Esophagus squamous epithelium (tissue), 5 donors: ENCODE measurements at places on chromosomes 12 and 14.

- DNase-seq = no peak
Measured at GRCh38 chr12:45756666-45757065, 27.2 kb downstream of the ARID2 start.

GRCh38 chr12:16756833-16757555 is 151.0 kb upstream of the LMO3 start:
- DNase-seq = no peak

DNA sequence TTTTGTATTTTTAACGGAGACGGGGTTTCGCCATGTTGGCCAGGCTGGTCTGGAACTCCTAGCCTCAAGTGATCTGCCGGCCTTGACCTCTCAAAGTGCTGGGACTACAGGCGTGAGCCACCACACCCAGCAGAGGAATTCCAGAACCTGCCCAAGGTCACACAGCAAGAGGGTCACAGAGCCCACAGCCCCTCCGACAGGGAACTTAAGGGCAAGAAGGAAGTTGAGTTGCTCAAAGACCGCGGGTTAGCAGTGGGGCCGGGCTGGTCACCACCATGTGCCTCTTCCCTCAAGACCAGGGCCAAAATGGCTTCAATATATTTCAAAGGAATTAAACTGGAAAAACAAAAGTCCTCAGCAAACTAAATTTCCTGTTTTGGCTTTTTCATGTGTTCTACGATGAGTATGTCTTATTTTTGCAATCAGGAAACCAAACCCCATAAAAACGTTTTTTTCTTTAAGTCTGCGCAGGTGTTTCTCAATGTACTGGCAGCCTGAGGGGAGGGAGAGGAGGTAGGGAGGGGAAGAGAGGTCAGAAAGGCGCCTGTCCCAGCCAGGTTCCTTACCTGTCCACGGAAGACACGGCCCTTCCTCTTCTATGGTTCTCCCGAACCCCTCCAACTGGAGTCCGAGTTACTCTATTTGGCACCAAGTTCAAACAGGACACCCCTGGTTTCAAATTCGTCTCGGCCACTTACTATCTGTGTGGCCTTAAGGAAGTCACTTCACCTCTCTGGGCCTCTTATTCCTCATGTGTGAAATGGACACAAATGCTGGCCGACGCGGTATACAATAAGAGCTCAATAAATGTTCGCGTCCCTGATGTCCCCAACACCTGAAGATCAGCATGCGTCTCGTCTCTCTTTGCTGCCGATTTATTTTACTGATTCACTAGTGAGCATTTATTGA is 778 bp downstream of the SLC8B1 start:
- DNase-seq = no peak

DNA sequence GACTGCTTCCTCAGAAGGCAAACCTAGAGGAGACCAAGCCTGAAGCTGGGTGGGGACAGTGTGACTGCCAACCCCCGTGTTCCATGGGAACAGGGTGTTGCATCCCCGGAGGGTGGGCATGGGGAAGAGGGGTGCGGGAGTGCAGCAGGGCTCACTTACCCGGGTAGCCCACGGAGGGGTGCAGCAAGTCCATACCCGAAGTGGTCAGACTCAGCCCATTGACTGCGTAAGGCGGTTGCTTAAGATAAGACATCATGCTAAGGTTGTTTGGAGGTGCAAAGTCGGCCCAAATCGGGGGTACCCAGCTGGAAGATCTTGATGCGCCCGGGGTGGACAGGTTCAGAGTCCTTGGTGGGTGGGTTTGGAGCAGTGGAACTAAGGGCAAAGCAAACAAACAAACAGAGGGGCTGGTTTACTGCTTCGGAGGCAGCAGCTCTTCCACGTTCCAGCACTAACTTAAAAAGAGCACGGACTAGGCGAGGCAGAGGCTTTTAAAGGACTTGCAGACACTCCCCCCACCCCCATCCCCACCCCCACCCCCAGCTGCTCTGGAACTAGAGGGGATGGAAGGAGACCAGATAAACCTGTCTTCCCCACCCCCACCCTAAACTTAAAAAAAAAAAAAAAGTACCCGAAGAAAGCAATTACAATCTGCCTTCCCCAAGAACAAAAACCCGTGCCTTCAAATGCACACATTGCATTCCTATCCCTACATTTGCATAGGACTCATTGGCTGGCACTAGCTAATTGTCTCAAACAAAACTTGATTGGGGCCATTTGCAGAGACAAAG is 4.9 kb downstream of the OTX2 start:
- no peak for DNase-seq

DNA sequence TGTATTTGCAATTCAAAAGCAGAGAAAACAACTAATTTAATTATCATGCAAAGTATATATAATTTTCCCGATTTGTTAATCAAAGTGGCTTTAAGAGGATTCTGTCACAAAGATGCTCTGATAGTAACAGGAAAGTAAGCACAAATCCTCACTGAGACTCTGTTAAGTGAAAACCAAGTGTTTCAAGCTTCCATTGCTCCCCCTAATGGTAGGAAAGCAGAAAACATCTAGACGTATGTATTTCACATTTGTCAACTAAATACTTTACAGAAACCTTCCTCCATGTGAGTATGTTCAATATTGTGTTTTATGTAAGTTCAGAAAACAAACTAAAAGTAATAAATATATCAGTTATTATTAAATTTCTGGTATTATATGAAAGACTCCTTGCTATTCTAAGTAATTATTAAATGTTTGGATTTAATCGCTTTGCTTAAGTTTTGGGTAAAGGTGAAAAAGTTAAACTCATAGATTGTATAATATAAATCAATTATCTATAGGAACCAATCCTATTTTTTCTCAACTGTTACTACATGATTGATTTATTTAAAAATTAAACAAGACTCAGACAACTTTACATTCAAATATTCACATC is 1.5 kb upstream of the NTS start:
- DNase-seq = no peak

DNA sequence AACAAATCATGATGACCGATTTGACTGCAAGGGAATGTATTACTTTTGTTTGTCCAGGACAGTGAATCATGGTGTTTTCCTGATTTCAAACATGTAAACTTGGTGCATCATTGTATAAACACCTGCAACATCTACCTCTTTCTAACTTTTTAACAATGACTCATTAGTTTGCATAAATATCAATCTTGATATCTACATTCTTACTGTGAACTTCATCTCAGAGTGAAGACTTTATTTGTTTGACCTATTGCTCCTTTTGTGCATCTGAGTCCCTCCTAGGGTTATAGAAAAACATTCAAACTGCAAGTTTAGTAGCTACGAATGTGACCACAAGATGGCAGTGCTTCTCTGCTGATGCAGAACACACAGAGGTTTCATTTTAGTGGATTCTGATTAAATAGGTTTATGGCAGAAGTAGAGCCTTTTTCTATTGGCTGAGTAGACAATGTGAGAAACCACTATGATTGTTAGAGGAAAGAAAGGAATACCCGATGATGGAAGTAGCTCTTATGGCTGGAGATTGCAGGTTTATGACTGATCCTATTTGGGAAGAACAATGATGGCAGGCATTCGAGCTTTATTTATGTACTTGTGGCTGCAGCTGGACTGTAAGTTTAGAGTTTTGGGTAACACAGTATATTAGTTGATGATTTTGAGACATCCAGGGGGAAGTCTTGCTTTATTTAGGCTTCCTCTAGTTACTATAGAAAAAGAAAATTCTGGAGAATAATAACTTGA is 244.2 kb upstream of the OR4E1 start:
- DNase-seq = no peak

DNA sequence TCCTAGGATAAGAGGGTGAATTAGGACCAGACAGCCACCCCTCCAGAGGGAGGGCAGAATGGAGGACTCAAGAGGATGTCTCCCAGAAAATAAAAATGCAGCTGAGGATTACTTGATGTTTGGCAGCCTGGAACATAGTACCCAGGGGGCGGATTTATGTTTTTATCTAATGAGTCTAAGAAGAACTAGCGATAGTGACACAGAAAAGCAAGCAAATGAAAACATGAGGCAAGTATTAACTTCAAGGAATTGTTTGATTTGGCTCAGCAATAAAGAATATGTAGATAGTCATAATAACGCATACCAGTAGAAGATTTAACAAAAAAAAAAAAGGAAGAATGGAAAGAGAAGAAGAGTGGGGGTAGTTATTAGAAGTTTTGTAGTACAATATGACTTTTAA is 10.0 kb upstream of the SLC7A8 start:
- DNase-seq = no peak

GRCh38 chr14:67952786-67953185 is 133.2 kb downstream of the RAD51B start:
- no peak for DNase-seq

GRCh38 chr12:108773798-108774788 is 42.8 kb upstream of the CORO1C start:
- no peak for DNase-seq
